Heart right ventricle (tissue), 16 donors: ENCODE measurements at places on chromosomes 3 and 15.

DNA sequence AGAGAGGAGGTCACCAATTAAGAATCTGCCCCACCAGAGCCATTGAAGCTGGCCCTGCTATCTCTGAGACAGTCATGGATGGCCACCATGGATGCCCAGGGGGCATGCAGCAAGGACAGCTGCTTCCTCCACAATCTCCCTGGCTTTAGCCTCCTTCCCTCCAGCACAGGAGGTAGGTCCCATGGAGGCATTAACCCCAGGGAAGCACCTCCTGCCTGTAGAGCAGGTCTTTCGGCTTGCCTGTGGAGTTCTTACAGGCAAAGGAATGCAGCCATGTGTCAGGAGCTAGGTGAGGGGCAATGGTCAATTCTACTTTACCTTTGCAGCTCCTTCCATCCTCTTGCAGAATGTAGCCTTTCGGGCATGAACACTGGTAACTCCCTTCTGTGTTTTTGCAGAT, 93.8 kb downstream of the DUT start:
- no peaks in the 10 kb centered on the region for H3K27me3 ChIP-seq
- H3K4me3 ChIP-seq = no peak overlapping the region
- peaks cover 9% of the 10 kb centered on the region for H3K4me1 ChIP-seq

DNA sequence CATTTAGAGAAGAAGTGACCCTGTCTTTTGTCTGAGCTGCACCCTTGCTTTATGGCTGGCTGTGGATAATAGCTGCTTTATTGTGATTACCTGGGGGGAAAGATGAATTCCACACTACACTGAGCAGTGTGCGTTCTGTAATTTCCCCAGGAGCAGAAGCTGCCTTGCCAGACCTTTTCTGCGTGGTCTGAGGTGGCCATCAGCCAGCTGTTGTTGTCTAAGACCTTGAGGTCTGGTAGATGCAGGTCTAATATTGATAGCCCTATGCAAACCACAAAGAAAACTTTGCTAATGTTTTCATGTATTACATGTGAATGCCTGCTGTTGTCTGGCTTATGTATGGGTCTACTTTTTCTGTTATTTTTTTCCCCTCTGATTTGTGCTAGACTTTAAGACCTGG, 144.6 kb downstream of the THSD4 start:
- no peak overlapping the region for H3K4me3 ChIP-seq
- DNase-seq = no peak
- H3K4me1 ChIP-seq = peaks cover 2% of the 10 kb centered on the region
- no peak overlapping the region for H3K27ac ChIP-seq
- no peaks in the 10 kb centered on the region for H3K27me3 ChIP-seq
- H3K36me3 ChIP-seq = peaks cover 28% of the 10 kb centered on the region

DNA sequence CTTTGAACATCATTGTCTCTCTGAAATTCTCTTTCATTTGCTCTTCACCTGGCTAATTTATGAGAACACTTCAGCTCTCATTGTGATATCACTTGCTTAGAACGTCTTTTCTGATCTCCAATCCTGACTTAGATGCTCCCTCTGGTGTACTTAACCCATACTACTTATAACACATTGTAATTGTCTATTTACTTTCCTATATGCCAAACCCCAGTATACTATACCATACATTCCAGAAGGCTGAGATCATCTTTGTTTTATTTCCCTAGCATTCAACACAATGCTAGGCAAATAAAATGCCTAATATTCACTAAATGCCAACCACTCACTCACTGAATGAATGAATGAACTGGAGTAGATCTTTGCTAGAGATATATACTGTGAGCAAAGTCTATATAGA, 27.0 kb upstream of the PEX5L start:
- no peak overlapping the region for H3K4me3 ChIP-seq
- no peak overlapping the region for H3K27ac ChIP-seq
- peaks cover 3% of the 10 kb centered on the region for H3K27me3 ChIP-seq
- DNase-seq = no peak
- no peaks in the 10 kb centered on the region for H3K36me3 ChIP-seq
- H3K4me1 ChIP-seq = no peaks in the 10 kb centered on the region

GRCh38 chr3:135503065-135503759, 462.3 kb upstream of the PPP2R3A start:
- H3K4me1 ChIP-seq = no peaks in the 10 kb centered on the region
- no peak for DNase-seq
- no peak overlapping the region for H3K4me3 ChIP-seq
- H3K36me3 ChIP-seq = no peaks in the 10 kb centered on the region

GRCh38 chr15:75058127-75058905, 34.9 kb downstream of the PPCDC start:
- H3K36me3 ChIP-seq = no peaks in the 10 kb centered on the region
- peak overlapping the region; percentile 25 for H3K27ac ChIP-seq
- H3K4me3 ChIP-seq = no peak overlapping the region
- DNase-seq = no peak
- H3K27me3 ChIP-seq = no peaks in the 10 kb centered on the region

DNA sequence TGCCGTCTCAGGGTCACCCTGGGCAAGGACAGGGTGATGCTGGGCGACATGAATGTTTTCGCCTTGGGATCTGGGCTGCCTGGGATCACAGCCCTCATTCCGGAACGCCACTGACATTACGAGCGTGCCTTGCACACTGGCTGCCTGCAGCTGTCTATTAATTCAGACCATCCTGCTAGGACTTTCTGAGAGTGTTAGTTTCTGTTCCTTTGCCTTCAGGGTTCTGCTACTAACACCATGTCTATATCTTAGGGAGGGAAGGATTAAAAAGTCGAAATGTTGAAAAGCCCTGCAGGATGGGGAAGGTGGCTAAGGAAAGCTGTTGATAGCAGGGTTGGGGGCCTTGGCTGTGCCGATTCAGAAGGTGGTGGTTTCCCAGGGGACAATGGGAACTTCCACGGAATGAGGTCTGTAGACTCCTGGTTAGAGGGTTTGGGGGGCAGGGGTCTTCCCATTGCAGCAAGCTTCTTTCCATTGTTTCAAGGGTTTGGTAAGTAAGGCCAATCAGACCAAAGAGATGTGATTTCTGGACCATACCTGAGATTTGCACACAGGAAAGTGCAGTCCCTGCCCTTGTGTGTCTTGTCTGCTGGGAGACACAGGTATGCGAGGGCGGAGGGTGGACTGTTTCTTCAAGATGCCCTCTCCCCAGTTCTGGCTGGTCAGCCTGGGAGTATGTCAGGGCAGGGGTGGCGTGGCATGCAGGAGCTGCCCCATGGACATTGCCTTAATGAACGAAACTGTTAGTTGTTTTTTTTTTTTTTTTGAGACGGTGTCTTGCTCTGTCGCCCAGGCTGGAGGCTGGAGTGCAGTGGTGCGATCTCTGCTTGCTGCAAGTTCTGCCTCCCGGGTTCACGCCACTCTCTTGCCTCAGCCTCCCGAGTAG, 50.9 kb downstream of the RGMA start:
- H3K27me3 ChIP-seq = no peaks in the 10 kb centered on the region
- H3K36me3 ChIP-seq = no peaks in the 10 kb centered on the region
- H3K4me1 ChIP-seq = peaks cover 3% of the 10 kb centered on the region
- H3K27ac ChIP-seq = peak overlapping the region; percentile 64
- no peak overlapping the region for H3K4me3 ChIP-seq
- DNase-seq = no peak

DNA sequence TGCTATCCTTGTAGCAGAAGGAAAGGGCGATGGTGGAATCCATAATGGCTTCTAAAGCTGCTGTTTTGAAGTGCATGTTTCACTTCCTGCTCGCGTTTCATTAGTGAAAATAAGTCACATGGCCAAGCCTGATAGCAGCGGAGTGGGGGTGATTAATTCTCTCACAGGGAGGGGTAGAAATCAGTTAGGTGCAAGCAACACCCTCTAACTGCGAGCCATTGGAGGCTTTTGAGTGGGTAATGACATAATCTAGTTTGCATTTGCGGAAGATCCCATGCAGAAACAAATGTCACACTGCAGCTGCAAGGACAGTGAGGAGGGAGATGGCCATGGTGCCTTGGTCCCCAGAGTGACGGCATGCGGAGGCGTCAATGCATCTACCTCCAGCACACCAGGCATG, 41.1 kb downstream of the CACNA2D3 start:
- no peaks in the 10 kb centered on the region for H3K36me3 ChIP-seq
- H3K27me3 ChIP-seq = no peaks in the 10 kb centered on the region
- no peak overlapping the region for H3K27ac ChIP-seq
- no peak for DNase-seq
- H3K4me3 ChIP-seq = no peak overlapping the region
